T1000 (cell line): ENCODE measurements at places on chromosomes 1 and 21.

DNA sequence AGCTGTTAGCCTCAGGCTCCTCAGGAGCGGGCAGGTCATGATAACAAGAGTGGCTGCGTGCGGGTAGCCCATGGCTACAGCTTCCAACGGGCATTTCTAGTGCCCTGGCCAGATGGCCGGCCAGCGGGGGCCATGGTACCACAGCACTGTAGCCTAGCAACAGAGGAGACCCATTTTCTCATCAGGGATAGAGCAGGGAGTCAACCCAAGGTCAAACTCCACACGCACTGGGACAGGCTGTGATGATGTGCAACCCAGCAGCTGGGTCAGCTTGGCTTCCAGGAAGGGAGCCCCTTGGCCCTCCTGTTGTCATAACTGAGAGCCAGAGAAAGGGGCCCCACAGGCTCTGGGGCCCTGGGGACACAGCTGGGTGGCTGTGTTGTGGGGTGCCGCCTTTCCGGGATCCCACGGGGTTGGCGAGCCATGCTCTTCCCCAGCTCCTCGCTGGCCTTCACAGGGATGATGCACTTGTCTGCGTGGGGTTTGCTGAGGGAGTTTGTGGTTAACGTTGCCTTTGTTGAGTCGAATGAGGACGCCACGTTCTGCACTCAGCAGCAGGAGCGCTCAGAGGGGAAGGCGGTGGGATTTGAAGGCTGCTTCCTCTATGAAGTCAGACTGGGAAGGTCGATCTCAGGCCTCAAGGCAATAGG, 46.3 kb downstream of the COL18A1 start:
- no peak for DNase-seq

- no peak for DNase-seq
Observed at GRCh38 chr21:28298251-28298672, 694.4 kb downstream of the LTN1 start.

GRCh38 chr1:148264374-148265276, 112.5 kb upstream of the NBPF11 start:
- DNase-seq = no peak

GRCh38 chr1:237042892-237043576, 1.1 kb downstream of the RYR2 start:
- no peak for DNase-seq

DNA sequence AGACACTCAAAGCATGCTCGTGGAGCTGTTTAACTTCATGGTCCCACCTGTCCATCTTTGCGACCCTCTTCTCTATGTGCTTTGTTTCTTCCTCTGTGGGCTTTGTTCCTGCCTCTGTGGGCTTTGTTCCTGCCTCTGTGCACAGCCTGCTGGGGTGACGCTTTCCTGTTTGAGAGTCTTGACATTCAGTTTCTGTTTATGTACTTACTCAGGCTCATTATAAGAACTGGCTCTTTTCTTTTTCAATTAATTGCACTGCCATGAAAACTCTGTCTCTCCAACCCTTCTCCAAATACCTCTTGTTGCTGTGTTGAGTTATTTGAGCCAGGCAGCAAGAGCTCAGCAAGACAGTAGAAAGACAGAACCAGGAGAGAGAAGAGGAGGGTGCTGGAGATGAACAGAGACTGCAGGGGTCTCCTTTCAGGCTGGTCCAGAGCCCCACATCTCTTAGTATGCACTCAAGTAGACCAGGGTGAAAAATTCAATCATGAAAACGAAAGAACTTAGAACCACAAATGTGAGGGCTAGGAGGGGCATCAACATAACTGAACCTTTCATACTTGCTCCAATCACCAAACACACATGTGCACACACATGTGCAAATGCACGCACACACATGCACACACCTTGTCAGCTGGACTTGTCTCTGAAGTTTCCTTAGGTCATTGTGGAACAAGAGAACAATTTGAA, 88.3 kb upstream of the SGIP1 start:
- DNase-seq = no peak

DNA sequence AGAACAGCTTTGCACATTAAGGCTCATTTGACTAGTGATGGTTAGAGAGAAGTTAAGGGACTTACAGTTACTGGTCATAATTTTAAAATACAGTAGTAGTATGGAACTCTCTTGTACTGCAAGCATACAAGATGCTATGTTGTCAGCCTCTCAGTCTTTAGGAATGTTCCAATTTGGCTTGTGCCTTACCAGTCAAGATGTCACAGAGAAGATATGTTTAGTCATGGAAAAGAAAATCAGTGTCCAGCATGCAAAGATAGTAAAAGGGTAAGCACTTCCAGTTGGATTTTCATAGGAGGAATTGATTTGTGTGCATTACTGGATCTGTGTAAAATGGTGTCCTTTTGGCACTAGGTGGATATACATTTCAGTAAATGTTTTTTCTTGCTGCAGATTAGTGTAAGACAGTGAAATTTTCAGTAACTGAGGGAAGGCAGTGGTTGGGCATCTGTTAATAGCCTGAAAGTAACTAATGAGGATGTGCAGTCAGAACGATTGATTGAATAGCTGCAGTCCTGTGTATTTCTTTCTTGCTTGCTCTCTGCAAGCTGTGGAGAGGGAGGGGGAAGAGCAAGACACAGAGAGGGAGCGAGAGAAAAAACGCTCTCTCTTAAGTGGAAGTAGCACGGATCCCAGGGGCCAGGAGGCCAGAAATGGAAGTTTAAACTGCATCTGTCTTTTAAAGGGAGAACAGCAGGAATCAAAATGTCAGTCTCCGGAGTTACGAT, 108.2 kb downstream of the CLEC20A start:
- DNase-seq = no peak

- DNase-seq = no peak
Observed at GRCh38 chr1:170048515-170048914, 26.0 kb downstream of the KIFAP3 start.

GRCh38 chr21:31367801-31368200, 23.7 kb upstream of the TIAM1 start:
- no peak for DNase-seq

- DNase-seq = no peak
Observed at GRCh38 chr21:44392916-44393315, 39.5 kb downstream of the TRPM2 start.

DNA sequence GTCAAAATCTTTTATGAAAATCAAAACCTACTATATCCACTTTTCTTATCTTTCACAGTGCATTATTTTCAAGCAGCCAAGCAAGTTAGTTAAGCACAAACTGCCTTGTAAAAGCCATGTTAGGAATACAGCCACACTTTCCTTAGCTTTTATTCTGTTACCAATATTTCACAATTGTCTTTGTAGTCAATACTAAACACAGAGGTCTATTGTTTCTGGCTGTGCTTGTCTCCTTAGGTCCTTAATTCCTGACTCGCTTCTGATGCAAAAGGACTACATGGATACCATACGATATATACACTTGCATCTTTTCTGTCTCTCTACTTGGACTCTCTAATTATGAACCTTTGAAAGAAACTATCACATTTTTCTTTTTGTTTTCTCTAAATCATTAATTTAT, 331.8 kb downstream of the NEGR1 start:
- no peak for DNase-seq

GRCh38 chr1:56397811-56398231, 181.5 kb downstream of the PLPP3 start:
- DNase-seq = no peak

DNA sequence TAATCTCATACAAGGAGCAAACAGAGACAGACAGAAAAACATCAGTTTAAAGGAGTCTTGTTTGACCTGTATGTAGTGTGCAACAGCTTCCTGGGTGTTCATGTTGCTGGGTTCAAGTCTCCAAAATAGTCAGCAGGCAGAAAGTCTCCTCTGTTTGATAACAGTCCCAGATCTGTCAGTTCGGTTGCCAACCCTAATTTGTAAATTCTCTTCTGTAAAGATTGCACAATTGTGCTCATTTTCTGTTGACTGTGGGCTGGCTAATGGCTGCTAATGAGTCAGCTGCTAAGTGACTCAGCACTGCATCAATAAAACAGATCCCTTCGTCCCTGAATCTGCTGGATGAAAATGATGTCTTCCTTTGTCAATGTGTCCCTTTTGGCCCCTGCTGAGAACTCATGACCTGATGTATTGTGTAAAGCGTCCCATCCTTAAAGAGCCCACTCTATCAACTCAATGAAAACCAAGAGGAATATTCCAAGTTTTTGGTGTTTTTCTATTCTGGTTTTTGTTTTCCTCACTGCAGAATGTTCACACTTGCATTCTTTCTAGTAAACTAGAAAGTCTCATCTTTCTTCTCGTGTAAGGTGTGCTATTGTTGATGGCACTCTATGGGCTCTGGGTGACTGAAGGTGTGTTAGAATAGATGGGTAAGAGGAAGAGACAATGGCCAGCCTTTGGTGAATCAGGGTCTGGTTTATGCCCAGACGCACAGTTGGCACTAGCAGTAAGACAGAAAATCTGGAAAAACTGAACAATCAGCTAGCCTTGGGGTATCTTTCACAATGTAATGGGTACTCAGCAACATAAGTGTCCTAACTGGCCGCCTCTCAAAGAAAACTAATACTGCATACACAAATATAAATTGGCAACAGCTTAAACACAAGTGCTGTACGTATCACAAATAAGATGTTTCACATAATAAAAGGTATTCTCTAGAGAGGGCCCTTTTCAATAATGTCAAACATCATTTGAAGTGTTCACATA, 75.1 kb upstream of the SIPA1L2 start:
- DNase-seq = peak; percentile 34

DNA sequence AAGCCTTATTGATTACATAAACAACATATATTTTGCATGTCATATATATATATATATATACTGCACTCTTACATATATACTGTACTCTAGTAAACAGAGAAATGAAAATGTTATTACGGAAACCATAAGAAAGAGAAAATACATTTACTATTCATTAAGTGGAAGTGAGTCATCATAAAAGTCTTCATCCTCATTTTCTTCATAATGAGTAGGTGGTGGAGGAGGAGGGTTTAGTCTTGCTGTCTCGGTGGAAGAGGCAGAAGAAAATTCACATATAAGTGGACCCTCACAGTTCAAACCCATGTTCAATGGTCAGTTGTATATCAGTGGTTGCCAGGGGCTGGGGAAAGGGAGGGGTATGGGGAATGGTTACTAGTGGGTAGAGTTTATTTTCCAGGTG, 8.0 kb upstream of the IFNLR1 start:
- no peak for DNase-seq

- DNase-seq = no peak
Observed at GRCh38 chr1:22239378-22239777, 96.5 kb upstream of the WNT4 start.

GRCh38 chr1:62493656-62494055, 56.8 kb downstream of the USP1 start:
- no peak for DNase-seq

- DNase-seq = no peak
Observed at GRCh38 chr1:115670476-115671175, 28.9 kb downstream of the VANGL1 start.

DNA sequence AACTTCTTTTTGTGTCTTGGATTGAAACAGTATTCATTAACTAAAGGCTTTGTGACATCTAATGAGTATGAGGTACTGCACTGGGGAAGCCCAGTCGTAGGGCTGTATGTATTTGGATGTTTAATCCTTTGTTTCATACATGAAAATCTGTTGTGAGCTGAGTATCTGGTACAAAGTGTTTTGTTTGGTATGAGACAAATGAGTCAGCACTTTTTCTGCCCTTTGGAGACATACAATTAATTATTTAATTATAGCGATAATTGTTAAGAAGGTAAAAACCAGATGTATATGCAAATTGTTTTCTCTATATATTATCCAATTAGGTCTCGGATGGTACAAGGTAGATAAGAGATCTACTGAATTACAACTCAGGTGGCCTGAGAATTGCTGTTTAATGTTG, 36.3 kb downstream of the MARK1 start:
- DNase-seq = no peak

GRCh38 chr1:15574741-15575140, 10.1 kb downstream of the AGMAT start:
- DNase-seq = no peak

- DNase-seq = no peak
Observed at GRCh38 chr1:54461731-54462596, 55.8 kb upstream of the SSBP3 start.

- DNase-seq = no peak
Observed at GRCh38 chr1:221644663-221645258, 97.1 kb downstream of the DUSP10 start.

- DNase-seq = no peak
Observed at GRCh38 chr1:171683870-171684269, 31.4 kb upstream of the MYOC start.

GRCh38 chr1:45974541-45975269, 157.7 kb downstream of the PIK3R3 start:
- DNase-seq = no peak

DNA sequence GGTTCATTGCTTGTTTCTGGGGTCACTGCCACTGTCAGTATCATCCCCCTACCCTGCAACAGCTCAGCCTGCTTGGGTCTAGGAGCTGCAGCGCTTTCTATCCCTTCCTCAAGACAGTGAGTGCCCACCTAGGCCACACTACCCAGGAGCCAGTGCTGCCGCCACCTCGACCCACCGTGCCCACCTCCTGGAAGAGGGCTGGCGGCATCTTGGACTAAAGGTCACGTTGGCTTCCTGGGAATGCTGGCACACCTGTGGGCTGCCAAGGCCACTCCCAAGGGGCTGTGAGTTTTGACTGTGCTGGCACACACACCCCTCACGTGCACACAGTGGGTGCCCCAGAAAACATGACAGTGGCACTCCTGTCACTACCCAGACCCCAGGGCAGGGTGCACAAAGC, 22.1 kb downstream of the CRYAA start:
- DNase-seq = no peak

- DNase-seq = no peak
Observed at GRCh38 chr1:65149351-65150107, 1.5 kb downstream of the AK4 start.

DNA sequence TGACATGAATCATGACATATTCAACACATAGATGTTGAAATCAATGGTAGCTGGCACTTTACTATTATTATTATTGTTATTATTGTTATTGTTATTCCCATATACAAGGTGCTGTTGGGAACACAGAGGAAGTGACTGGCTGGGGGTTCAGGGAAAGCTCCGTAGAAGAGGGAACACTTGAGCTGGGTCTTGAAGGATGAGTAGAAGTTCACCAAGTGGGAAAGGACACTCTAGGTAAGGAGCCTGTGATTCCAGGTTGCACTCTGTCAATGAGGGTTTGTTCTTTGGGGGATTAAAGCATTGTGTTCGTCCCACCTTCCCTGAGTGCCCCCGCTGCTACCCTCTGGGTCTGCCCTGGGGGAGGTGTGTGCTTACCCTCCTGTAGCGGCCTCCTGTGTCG, 14.1 kb downstream of the ZNF362 start:
- DNase-seq = no peak

GRCh38 chr1:47813970-47814369, 183.2 kb downstream of the TRABD2B start:
- no peak for DNase-seq

DNA sequence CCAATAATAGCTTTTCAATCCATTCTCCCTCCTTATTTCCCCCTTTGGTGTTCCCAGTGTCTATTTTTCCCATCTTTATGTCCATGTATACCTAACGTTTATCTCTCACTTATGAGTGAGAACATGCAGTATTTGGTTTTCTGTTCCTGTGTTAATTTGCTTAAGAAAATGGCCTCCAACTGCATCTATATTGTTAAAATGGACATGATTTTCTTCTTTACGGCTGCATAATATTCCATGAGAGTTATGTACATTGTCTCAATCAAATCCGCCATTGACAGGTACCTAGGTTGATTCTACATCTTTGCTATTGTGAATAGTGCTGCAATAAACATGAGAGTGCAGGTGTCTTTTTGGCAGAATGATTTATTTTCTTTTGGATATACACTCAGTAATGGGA, 126.7 kb downstream of the CTH start:
- DNase-seq = no peak
